ENCODE measurements at places on chromosomes 5 and 9.

DNA sequence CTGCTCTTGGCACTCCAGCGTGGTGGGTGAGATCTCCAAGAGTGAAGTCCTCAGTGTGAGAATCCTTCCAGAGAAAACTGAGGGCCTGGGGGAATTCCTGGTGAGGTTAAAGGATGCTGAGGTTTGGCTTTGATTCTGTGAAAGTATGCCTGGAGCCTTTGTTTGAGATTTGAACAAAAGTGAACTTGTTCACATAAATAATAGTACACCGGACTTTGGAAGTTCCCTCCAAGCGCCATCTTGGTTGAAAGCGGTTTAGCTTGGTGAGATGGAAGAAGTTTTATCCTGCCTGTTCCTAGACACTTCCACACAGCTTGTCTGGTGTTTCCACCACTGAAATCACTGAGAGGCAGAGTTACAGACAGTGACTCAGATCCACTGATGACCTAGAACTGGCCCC is 286.4 kb downstream of the NTRK2 start:
- DNase-seq: no peak

DNA sequence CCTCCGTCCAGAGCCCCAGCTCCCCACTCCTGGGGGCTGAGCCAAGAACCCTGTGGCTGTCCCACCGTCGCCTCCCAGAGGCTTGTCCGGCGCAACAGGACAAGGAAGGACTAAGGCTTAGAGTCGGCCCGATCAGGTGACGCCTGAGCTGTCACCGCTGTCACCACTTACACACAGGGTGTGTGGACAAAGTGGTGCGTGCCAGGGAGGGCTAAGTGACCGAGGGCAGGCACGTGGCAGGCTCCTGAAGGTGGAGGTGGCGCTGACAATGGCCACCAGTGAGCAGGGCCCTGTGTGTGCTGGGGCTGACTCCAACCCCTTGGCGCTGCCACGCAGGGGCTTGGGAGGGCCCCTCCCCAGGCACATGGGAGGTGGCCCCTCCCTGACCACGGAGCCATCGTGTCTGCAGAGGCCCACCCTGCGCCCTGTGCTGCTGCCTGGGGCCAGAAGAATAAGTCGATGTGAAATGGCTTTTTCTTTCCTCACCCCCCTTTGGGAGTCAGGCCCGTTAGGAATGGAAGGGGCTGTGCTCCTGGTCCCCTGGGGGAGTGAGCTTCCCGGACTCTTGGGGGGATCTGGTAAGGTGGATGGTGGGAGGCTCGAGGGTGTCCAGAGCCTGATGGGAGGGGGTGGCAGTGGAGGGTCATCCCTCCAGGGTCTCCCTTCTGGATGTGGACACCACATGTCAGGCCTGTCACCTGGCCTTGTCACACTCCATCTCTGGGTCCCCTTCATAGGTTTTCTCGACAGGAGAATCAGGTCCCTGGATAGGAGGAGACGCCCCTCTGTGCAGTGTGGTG is 2.6 kb upstream of the GPSM1 start:
- no peak for DNase-seq

GRCh38 chr9:88721025-88721424 is 186.0 kb downstream of the NXNL2 start:
- no peak for DNase-seq

GRCh38 chr5:50965654-50966375 is 299.4 kb downstream of the PARP8 start:
- DNase-seq: no peak

GRCh38 chr5:134005417-134006061 is 764 bp upstream of the VDAC1 start:
- no peak for DNase-seq

GRCh38 chr9:27472195-27472594 is 51.9 kb upstream of the IFNK start:
- DNase-seq: no peak

DNA sequence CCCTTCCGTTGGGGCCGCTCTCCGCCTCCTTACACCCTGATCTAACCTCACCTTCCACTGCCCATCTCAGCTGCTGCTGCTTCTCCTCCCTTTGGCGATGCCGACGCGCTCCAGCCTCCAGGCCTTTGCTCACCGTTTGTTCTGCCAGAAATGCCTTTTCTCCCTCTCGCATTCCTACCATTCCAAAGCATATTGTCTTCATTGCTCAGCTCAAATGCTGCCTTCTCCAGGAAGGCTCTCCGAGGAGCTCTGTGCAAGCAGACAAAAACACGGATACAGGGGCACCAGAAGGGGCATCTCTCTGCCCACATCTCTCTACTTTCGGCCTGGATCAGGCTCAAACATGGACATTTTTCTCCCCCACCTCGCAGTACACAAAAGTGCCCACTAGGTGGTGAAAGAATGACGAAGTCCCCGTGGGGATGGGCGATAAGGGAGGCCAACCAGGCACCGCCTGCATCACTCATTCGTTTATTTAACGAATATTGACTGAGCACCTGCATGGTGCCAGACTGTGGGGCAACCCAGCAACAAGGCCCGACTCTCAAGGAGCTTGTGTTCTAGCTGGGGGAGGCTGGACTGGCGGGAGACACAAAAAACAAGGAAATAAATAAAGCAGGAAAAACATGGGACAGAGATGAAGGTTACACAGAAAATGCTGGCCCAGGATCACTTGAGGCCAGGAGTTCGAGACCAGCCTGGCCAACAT is 7.3 kb upstream of the GRHPR start:
- DNase-seq: peak; percentile 74

- no peak for DNase-seq
Observed at GRCh38 chr5:108797986-108798385, 50.3 kb downstream of the FER start.

DNA sequence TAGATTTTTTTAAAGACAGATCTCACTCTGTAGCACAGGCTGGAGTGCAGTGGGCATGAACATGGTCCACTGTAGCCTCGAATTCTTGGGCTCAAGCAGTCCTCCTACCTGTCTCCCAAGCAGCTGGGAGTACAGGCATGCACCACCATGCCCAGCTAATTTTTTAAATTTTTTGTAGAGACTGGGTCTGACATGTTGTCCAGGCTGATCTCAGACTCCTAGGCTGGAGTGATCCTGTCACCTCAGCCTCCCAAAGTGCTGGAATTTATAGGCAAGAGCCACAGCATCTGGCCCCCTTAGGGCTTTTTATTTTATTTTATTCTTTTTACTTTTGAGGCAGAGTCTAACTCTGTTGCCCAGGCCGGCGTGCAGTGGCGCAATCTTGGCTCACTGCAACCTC is 56.4 kb downstream of the NSD1 start:
- DNase-seq: no peak

DNA sequence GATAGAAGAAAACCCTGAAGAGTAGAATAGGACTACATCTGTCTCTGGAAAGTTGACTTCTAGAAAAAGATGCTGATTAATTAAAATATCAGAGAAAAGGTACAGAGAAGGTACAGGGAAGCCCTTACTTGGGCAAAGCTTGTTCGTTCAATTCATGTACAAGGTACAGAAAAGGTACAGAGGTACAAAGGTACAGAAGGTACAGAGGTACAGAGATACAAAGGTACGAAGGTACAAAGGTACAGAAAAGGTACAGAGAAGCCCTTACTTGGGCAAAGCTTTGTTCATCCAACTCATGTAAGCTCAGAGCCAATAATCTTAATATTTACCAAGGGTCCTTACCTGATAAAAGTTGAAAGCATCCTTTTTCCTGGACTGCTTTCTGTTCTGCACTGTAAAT is 182.3 kb downstream of the PCSK1 start:
- DNase-seq: no peak

DNA sequence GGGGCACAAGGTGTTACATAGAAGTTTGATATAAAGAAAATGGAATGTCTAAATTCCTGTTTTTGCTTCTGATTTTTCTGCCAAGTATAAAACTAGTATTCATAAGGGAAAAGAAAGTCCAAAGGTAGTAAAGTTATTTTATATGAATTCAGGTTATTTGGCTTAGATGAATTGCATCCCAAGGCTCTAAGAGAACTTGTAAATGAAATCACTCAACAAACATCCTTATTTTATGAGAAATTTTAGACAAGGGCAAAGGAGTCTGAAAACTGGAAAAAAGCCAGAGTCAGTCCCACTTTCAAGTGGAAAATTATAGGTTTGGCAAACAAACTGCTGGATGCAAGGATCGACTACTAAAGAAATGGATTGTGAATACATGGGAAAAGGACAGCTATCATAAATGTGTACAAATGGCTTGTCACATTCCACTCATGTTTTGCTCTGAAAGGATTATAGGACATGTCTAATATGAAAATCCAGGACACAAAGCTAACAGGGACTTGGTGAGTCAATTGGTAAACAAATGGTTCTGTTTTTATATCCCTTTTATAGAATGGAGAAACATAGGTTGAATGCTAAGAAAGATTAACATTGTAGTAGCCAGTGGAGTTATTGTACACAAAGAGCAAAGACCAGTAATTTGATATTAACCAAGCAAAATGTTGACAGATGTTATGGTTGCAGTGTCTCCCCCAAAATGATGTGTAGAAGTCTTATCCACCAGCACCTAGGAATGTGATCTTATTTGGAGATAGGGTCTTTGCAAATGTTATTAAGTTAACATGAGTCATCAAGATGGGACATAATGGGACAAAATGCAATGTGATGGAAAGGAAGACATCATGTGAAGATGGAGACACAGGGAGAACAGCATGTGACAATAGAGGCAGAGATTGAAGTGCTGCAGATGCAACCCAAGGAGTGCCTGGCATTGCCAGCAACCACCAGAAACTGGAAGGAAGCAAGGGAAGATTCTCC is 495.7 kb downstream of the TLE1 start:
- DNase-seq: no peak

DNA sequence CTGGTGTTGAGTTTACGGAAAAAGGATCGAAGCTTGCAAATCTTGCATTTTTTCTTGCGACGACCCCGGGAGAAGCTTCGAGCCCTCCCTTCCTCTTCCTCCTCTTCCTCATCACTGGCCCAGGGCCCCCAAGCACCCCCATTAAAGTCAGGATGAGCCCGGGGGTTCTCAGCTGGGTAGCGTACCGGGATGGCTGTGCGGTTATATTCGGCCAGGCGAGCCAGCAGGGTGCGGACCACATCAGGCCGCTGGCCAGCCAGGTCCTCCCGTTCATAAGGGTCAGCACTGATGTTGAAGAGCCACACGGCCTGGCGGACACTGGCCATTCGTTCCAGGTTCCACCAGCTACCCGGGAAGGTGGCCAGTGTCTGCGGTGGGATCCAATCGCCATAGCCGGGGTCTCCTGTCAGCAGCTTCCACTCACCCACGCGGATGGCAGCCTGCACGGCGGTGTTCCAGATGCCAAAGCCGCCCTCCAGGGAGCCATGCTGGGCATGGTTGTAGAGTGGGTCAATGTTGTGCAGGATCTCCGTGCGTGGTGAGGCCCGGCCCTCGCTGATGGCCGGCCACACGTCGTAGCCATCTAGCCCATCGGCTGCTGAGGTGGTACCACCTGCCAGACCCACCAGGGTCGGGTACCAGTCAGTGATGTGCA is 5.3 kb downstream of the ARSI start:
- DNase-seq: no peak

DNA sequence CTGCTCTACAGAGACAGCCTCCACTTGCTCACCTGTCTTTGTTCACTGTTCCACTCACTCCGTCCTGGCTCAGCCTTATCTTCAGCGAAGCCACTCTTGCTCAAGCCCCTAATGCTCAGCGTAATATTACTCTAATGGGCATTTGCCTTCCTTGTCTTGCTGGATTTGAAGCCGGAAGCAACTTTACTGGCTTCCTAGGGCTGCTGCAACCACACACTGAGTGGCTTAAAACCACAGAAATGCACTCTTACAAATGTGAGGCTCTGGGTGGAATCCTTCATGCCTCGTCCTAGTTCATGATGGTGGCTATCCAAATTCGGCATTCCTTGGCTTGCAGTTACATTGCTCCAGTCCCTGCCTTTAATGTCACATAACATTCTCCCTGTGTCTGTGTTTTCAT is 85.5 kb upstream of the MARCHF11 start:
- no peak for DNase-seq

GRCh38 chr9:129609486-129610212 is 11.3 kb downstream of the C9orf50 start:
- DNase-seq: no peak

- DNase-seq: peak; percentile 62
Observed at GRCh38 chr5:143404416-143405062, 1.1 kb upstream of the NR3C1 start.

- DNase-seq: no peak
Observed at GRCh38 chr5:89428624-89429023, 545.6 kb upstream of the MEF2C start.

DNA sequence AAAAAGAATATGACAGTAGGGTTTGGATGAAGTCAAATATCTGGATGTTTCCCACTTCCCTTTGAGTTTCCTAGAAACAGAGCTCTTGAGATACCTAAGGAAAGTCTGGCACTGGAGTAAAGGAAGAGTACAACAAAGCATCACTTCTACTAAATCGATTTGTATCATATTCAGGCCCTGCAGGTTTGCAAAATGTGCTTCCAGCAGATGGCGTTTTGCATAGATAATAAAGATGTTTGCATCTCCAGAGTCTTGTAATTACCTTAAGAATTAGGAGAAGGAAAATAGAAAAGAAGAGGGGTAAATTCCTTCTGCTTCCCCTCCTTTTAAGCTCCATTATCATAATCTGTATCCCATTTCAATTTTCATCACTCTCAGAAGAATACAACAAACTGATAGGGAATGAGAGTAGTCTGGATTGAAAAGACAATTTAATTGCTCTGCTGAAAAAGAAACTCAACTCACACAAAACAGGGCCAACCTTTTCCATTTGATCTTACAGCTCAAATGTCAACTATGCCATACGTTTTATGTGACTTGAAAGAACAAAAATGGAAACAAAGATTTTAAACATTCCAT is 380.4 kb downstream of the PTPRD start:
- no peak for DNase-seq

GRCh38 chr9:122261469-122261881 is 3.2 kb downstream of the RBM18 start:
- no peak for DNase-seq

- no peak for DNase-seq
Observed at GRCh38 chr5:118354797-118355196, 633.5 kb downstream of the DTWD2 start.

Data from dorsolateral prefrontal cortex (tissue), 122 donors.